ENCODE measurements at places on chromosomes 16 and 17.

DNA sequence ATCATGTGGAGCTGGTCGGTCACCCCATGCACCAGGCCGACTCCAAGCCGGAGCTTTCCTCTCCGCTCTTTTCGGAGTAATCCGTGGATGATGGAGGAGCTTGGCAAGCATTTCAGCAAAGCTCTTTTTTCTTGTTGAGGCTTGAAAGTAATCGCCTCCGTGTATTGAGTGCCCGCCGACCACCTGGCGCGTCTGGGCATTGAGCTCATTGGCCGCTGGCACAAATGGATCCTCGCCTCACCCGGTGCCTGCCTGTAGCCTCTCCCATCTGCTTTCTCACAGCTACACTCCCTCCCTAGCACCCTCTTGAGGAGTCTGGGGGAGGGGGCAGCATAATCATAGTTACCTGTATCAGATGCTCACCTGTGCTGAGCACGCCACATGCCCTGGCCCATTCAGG is 148.9 kb downstream of the CMIP start:
- no peak for DNase-seq

GRCh38 chr17:41481036-41481435 is at the start of gene KRT35:
Gene KRT35, minus strand, starts transcription at chr17:41481151. Its CDS starts 54 bp downstream, at chr17:41481097.
- no peak for DNase-seq

DNA sequence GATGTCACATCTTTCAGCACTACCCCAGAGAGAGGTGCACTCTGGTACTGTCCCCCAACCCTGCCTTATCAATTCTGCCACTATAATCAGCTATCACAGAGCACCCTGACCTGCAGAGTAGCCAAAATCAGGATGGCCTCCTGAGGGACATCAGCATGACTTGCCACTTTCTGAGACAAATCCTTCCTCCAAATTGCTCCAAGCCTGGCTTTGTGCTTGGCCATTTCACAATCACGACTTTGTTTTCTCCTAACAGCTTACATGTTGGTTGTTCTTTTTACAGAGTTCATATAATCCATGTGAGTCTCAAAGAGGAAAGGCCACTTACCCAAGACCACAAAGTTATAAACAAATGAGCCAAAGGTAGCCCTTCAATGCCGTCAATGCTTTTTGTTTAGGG is 449.0 kb upstream of the CDH5 start:
- no peak for DNase-seq

GRCh38 chr17:63830904-63831491 is 3.5 kb upstream of the FTSJ3 start:
- DNase-seq: no peak

DNA sequence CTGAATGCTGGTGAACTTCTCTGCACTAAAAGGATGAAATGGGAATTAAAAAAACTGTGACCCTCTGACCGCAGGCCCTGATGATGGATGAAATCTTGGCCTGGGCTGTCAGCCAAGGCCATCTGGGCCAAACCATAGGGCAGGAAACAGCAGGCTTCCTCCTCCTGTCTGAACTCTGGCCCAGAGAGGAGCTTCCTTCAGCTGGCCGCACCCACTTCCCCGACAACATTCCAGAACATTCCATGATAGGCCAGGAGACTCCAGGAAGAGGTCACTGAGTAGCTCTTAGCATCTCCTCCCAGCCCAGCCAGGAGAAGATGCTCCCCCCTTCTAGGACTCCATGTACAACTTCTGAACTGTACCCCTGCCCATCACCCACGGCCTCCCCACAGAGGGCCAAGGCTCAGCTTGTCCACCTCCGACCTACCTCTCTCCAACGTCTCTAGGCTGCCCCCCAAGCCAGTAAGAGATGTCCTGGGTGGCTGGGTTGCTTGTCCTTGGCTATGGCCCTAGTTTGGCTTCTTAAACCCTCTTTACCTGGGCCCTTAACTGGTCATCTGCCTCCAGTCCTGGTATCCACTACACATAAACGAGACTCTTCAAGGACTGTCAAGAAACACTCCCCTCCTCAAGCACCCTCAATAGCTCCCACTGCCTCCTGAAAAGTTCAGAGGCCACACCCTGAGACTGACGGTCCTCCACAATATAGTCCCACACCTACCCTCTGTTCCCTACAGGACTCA is 1.7 kb downstream of the RPH3AL start:
- no peak for DNase-seq

- peak; percentile 42 for DNase-seq
These were observed 652 bp upstream of the SLC25A19 start for GRCh38 chr17:75289832-75290337.

- DNase-seq: no peak
These were observed 467.1 kb downstream of the SOX9 start for GRCh38 chr17:72587773-72588511.

- DNase-seq: no peak
These were observed 25.5 kb downstream of the ASPA start for GRCh38 chr17:3501344-3501743.

GRCh38 chr16:27448532-27449433 is 46.8 kb downstream of the IL21R start:
- DNase-seq: no peak

GRCh38 chr17:20063665-20064648 is 54.8 kb downstream of the SPECC1 start:
- DNase-seq: peak; percentile 34

GRCh38 chr17:6048486-6048885 is 21.7 kb upstream of the WSCD1 start:
- no peak for DNase-seq

DNA sequence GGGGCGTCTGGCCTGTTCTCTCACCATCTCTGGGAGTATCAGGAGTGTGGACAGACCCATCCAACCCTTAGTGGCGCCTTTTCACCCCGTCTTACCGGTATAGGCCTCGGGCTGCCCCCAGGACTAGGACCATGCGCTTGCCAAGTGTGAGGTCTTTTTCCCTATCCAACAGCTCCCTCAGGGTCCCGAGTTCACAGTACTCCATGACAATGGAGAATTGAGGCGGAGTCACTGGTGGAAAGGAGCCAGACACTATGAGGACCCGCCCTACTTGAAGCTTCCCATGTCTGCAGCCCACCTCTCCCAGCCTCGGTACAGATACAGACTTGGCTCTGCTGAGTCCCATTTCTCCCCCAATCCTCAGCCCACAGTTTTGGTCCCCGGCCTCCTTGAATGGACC is 15.9 kb upstream of the RFWD3 start:
- no peak for DNase-seq

- DNase-seq: no peak
These were observed 5.0 kb downstream of the SCARF1 start for GRCh38 chr17:1640329-1641064.

DNA sequence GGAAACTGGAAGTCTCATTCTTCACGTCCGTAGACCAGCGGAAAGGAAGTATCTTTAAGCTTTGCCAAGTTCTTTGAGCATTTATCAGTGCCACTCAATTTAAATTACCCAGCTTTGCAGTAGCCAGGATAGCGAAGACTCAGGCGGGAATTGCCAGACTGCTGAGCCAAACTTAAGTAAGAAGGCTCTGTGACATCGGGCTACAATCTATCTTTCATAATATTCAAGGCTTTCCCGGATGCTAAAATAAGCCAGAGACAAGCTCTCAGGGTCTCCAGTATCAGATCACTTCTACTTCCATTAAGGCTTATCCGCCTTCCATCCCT is 436 bp upstream of the BRIP1 start:
- no peak for DNase-seq

DNA sequence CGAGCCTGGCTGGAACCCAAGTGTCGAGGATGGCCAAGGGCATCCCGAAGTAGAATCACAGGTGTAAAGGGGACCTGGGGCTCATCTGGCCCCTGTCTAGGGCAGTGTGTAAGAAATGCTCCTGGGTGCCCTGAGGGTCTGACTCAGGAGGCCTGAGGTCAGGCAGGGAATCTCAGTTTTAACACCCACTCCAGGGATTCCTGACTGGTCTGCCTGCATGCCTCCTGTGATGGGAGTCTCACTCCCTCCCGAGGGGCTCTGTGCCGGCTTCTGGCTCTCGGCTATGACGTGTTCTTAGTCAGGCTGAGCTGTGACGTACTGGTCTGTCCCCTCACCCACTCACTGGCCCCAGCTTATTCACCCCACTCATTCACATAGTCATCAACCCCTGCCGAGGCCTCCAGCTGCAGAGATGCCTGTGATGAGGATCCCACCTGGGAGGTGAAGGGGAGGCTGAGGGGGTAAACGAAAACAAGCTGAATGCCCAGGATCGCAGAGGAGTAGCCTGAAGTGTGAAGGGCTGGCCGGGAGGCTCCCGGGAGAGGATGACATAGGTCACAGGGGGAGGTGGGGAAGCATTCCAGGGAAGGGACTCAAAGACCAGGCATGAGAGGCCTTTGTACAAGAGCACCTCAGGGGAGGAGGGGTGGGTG is 23.8 kb downstream of the FAM83G start:
- no peak for DNase-seq

- DNase-seq: no peak
These were observed 1.4 kb downstream of the MYO18A start for GRCh38 chr17:29178750-29179231.

DNA sequence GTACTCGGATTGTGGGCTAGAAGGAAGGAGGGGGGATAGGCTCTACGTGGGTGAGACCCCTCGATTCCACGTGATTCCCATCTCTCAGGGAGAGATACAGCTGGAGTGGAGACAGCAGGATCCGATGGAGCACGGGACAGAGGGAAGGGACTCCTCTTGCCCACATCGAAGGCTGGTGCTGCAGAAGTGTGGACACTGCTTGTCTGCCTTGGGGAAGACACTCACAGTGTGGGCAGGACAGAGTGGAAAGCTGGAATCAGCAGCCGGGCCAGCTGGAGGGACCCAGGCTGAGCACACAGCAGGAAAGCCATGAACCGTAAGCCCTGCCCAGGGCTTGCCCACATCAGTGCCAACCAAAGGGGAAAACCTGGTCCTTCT is 42.1 kb upstream of the RPH3AL start:
- no peak for DNase-seq

GRCh38 chr17:55829995-55830612 is 79.3 kb downstream of the PCTP start:
- no peak for DNase-seq

DNA sequence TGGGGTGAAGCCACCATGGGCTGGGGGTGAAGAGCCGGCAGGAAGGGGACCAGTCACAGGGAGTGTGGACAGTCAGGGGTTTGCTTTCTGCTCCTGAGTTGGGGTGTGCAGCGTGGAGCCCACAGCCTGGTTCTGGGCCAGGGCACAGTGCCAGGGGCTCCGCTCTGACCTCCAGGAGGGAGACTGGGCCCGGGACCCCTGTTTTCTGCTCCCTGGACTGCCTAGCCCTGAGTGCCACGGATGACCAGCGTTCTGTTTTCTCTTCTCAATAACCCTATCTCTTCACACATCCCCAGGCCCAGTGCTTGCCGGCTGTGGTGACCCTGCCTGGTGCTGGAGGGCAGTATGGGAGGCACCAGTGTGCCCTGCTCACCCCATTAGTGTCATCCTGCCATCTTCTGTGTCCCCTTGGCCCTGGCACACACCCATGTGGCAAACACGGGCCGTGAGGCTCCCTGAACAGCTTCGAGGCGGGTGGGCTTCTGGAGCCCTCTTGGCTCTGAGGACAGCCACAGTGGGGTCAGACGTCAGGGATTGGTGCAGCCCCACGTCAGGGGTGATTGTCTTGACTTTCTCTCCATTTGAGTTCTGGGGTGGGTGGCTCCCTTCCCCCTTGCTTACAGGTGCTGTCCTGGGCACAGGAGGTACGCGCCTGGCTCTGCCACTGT is 1.1 kb downstream of the CEMP1 start:
- DNase-seq: no peak

GRCh38 chr16:77353587-77354263 is 81.1 kb downstream of the ADAMTS18 start:
- DNase-seq: no peak

GRCh38 chr17:75371339-75371738 is 34.1 kb downstream of the GRB2 start:
- no peak for DNase-seq

- DNase-seq: no peak
These were observed 16.8 kb downstream of the CPD start for GRCh38 chr17:30395398-30396022.

DNA sequence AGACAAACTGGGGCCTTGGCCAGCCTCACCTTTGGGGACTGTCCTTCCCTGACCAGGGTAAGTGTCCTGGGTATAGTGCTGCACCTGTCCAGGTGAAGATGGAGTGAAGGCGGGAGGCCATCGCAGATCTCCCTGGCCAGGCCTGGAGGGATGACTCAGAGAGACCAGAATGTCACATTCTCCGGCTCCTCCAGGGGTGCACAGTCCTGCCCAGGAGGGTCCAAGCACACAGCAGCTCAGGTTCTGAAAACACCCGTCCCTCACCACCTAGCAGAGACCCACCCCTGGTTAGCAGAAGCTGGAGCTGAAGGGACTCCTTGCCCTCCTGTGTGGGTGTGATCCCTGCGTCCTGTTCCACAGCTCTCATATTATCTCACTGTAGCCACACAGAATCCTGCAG is 21.9 kb downstream of the FA2H start:
- DNase-seq: no peak

- no peak for DNase-seq
These were observed 920 bp upstream of the ZCCHC14 start for GRCh38 chr16:87493608-87494280.

DNA sequence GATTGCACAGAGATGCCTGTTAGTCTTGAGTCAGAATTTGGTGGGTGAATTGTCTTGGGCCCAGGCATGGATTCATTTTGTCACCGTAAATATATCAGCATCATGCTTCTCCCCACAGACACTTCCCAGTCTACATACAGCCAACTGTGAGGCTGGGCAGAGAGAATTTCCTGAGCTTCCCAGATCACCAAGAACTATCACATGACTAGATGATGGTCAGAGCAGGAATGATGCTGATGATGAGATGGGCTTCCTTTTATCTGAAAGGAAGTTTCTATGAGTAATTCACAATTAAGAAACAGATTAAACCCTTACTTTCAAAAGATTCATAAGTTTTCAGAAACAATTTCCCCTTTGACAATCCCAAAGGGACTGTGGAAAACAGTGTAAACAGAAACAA is 323 bp upstream of the KRTAP9-9 start:
- no peak for DNase-seq

- DNase-seq: no peak
These were observed 25.8 kb downstream of the PIK3R5 start for GRCh38 chr17:8939496-8940334.

GRCh38 chr17:14019186-14019956 is 49.9 kb upstream of the COX10 start:
- no peak for DNase-seq

- DNase-seq: no peak
These were observed 232.1 kb upstream of the CACNG5 start for GRCh38 chr17:66602659-66603384.

- no peak for DNase-seq
These were observed 22.1 kb downstream of the MYH4 start for GRCh38 chr17:10447026-10447931.
